ENCODE measurements at places on chromosomes 5 and 9.

DNA sequence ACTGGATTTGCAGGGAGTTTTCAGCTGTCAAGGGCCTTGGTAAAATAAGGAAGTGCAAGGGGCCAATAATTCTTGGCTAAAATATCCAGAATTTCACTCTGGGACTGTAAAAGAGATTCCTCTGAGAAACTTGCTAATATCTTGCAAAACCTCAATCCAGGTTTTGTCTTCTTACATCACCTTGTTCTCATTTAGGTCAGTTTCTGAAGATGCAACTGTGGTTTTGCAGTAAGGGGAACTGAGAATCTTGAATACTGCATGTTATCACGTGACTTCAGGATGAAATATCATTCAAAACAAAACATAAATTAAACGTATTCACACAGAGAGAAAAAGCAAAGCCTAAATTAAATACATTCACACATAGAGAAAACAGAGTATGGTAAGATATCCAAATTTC lies 35.0 kb upstream of the RIC1 start:
- no peak for DNase-seq

DNA sequence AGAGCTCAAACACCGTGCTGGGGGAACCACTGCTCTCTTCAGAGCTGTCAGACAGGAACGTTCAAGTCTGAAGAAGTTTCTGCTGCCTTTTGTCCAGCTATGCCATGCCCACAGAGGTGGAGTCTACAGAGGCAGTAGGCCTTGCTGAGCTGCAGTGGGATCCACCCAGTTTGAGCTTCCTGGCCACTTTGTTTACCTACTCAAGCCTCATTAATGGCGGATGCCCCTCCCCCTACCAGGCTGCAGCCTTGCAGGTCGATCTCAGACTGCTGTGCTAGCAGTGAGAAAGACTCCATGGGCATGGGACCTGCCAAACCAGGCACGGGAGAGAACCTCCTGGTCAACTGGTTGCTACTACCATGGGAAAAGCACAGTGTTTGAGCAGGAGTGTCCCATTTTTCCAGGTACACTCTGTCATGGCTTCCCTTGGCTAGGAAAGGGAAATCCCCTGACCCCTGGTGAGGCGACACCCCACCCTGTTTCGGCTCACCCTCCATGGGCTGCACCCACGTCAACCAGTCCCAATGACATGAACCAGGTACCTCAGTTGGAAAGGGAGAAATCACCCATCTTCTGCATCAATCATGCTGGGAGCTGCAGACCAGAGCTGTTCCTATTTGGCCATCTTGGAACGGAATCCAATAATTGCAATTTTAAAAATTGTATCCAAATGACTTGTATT lies 246.9 kb upstream of the ADAMTS16 start:
- no peak for DNase-seq

DNA sequence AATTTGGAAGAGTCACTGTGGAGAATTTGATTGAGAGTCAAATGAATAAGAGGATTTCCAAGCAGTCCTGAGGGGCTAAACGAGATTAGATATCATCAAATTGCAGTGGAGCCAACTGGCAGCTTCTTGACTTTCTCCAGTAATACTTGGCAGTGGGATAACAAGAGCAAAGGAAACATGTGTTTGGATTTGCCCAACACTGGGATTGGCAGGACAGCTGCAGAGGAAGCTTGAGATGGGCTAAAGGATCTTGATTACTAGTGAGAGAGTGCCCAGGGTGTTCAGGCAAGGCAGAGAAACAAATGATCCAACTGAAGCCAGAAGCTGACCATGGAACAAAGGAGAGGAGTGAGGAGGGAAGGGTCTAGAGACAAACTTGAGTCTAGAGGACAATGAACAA lies 356.0 kb upstream of the ISL1 start:
- DNase-seq, result no peak

DNA sequence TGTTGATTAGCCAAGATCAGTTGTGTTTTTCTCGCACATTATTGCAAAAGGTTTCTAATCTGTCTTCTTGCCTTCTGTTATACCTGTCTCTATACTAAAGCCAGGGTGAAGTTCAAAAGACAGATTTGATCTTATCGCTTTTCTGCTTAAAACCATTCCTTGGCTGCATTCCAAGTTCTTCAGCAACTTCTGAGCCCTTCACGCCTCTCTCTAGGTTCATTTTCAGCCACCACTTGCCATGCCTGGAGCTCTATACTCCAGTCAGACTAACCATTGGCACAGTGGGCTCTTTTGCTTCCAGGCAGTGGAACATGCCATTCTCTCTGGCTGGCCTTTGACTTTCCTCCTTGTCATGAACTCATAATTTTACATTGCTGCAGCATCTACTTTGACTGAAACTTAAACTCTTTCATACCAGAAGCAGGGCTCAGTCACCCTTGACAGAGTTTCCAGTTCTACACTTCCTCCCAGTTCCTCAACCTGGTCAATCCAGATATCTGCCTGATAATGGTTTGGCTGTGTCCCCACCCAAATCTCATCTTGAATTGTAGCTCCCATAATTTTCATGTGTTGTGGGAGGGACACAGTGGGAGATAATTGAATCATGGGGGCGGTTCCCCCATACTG lies 114.4 kb downstream of the SLC12A2 start:
- DNase-seq, result no peak

GRCh38 chr5:56918054-56918453 lies 8.7 kb downstream of the SETD9 start:
- no peak for DNase-seq

GRCh38 chr9:22238809-22239684 lies 207.6 kb upstream of the DMRTA1 start:
- DNase-seq, result peak; percentile 15

DNA sequence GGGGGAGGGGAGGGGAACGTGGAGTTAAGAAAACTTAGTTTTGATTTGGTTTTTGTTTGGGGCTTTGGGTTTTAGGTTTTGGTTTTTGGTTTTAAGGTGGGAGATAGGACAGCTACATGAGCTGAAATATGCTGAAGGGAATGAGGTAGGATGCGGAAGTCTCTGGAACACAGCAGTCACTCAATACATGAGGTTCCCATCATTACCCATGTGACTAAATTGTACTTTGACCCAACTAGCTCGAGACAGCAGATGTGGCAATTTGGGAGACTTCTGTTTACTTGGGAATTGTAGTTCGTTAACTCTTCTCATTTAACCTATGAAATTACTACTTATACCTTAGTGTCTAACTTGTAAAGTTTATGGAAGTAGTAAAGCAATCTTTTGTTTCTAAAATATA lies 124.2 kb downstream of the TLE1 start:
- no peak for DNase-seq

DNA sequence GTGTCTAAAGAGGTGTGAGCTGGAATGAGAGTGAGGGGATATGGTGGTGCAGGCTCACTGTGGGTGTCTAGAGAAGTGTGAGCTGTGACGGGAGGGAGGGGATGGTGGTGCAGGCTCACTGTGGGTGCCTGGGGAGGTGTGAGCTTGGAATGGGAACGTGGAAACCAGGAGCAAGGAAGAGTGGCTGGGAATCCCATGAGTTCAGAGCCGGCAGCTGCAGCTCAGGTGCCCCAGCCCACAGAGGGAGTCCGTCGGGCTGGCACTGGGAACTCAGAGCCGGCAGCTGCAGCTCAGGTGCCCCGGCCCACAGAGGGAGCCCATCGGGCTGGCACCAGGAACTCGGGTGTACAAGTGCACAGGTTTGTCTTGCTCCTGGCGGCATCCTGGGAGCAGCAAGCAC lies 45.6 kb downstream of the IRX2 start:
- no peak for DNase-seq

GRCh38 chr5:142515036-142515435 lies 170.9 kb downstream of the FGF1 start:
- DNase-seq, result no peak

GRCh38 chr5:175706499-175706898 lies 48.6 kb downstream of the HRH2 start:
- DNase-seq, result no peak

- no peak for DNase-seq
Observed at GRCh38 chr9:70156729-70157128, 102.0 kb upstream of the SMC5 start.

All from muscle of arm (tissue), 14 donors.